CD4-positive, alpha-beta T cell treated with Interleukin-21 for 1 hour (primary cell): ENCODE measurements at places on chromosomes 1 and 21.

GRCh38 chr1:184118046-184118445 lies 66.5 kb downstream of the TSEN15 start:
- DNase-seq, result no peak

DNA sequence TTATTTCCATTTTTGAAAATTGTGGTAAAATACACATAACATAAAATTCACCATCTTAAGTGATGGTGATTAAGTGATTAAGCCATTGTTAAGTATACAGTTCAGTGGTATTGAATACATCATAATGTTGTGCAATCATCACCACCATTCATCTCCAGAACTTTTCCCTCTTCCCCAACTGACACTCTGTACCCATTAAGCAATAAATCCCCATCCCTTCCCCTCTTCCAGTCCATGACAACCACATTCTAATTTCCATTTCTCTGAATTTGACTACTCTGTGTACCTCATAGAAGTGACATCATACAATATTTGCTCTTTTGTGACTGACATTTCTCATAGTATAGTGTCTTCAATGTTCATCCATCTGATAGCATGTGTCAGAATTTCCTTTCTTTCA lies 124.8 kb downstream of the DISC1 start:
- no peak for DNase-seq

DNA sequence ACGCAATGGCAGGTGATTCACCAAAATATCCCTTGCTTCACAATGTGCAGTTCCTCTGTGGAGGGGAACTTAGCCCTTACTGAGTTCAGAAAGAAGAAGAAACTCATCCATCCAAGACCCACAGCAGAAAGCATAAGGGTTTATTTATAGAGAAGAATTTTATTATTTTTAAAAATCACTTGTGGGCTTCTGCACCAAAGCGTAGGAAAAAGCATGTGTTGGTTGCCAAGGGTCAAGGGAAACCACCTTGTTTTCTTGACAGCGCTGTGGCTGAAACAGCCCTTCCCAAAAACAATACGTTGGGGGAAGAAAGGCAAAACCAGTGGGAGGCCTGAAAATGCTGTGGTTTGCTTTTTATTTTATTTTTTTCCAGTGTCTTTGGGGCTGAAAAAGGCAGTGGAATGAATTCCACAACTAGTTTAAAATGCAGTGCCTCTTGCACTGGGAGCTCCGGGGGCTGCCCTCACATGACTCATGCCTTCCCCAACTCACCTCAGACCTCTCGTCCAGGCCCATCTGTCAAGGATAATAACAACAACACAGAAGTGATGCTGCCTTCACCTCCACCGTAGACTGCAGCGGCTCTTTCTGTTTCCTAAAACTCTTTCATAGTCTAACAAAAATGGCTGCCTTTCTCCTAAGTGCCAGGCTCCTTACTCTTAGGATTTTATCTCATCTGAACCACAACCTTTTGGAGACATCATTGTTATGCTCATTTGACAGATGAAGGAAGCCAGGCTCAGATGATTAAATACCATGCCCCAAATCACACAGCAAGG lies 224.2 kb upstream of the JUN start:
- DNase-seq, result no peak

GRCh38 chr1:17360272-17360956 lies 11.6 kb upstream of the PADI6 start:
- no peak for DNase-seq

DNA sequence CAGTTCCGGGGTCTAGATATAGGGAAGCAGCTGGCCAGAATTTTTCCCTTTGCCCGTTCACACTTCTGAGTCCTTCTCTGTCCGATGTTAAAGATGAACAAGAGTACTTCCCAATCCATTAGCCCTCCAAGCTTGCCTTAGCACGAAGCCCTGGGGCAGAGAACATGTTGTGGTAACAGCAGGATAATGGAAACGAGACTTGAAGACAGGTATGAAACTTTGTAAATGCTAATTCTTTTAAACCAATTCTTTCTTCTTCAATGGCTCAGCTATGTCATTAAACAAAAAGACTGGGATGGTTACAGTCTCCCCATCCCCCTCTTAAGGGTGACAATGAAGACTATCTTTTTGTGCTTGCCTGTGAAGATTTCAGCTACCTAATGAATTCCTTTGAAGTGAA lies 218.5 kb downstream of the PLA2G4A start:
- DNase-seq, result no peak
